ENCODE measurements at places on chromosomes 7 and 10. TPM values are rescaled to one million over a fixed set of nuclear protein-coding genes. Genes with fewer than 3 reads are reported as not detected.

DNA sequence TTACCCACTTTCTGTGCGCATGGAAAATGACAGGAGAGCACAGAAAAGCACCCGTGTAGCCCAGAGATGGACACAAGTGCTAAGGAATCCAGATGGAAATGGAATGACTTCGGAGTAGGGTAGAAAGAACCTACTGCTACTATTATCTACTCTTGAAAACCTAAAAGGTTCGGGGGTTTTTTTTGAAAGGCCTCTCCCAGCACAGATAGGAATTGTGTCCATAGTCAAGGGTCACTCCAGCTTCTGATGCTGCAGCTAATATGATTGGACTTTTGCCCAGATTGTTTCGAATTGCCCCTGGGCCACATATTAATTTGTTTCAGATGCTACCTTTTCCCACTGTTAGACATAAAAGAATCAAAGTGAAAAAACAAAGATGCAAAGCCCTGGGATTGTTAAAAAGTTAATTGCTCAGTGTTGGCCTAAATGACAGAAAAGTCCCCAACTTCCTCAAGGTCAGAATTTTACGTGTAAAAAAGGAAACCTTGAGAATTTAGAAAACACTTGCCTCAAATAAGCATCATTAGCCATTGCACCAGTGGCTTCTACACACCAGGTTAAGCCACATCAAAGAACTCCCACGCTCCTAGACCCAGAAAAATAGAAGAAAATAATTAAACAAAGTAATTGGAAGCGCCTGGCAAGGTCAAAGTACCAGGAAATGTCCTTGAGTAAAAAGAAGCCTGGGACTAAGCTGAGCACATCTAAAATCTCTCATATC, 40.8 kb upstream of the INSIG1 start:
- no peak for DNase-seq

GRID1 gene
- not detected for total RNA-seq

DNA sequence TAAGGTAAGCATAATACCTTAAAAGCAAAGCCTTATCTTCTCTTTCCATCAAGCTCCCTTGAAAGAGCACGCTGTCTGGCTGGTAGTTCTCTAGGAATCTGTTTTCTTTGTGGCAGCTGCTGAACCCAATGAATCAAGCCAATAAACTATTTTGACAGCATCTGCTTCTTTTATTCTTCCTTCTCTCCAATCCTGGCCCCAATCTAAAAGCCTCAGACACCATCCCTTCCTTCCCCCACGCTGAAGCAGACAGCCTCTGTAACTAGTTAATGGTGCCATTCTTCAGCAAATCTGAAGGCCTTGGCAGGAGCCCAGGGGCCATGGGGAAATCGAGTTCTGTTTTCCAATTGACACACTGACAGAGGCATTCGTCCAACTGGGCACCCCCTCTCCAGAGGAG, 186.6 kb upstream of the LYZL1 start:
- no peak for DNase-seq

DNA sequence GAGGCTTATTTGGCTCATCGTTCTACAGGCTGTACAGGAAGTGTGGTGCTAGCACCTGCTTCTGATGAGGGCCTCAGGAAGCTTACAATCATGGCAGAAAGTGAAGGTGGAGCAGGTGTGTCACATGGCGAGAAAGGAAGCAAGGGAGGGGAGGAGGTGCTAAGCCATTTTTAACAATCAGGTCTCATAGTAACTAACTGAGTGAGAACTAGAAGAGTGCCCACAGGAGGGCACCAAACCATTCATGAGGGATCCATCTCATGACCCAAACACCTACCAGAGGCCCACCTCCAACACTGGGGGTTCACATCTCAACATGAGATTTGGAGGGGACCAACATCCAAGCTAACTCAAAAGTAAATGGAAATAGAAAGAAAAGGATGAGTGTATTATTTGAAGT, 78.1 kb downstream of the CXCL12 start:
- no peak for DNase-seq

GRCh38 chr10:54758791-54759190, 42.2 kb downstream of the PCDH15 start:
- no peak for DNase-seq

- DNase-seq, result peak; percentile 16
Observed at GRCh38 chr10:78162853-78163252, 129.2 kb downstream of the RPS24 start.

LOXL4 gene
- 0.97 TPM for total RNA-seq

- peak; percentile 37 for DNase-seq
Observed at GRCh38 chr7:148699782-148700629, 1.3 kb downstream of the CUL1 start.

GRCh38 chr10:104142081-104142480, 20.1 kb downstream of the SFR1 start:
- DNase-seq, result no peak

DNA sequence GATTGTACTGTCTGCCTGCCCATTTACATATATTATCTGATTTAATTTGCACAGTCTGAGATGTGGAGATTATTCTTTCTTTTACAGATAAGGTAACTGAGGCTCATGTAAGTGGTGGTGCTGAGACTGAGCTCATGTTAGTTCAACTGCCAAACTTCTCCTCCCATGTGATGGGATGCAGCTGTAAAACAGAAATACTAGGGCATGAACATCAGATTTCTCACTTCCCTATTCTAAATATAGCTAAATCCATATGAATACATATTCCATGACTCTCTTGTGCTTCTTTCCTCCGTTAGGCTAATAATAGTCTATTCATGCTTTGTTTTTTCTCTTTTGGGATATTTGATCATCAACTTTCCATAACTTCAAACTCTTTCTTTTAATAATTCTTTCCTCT, 84.7 kb downstream of the PTPRZ1 start:
- DNase-seq, result no peak

- DNase-seq, result peak; percentile 40
Observed at GRCh38 chr10:86439544-86439943, 72.9 kb upstream of the GRID1 start.

DNA sequence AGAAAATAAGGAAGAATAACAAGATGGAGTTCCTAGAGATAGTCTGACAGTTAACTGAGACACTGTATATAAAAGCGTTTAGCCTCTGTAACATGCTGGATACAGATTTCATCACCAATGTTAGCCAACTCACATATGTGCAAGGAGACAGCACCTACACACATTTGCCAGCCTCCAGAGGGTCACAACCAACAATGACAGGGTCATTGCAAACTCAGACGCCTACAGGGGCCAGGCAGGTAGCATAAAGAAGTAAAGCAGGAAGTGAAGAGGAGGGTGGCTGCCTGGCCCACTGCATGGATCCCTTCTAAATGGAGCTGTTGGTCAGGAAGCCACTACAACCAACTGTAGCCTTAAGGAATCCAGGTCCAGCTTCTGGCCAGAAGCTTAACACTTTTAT, 50.4 kb downstream of the NRAP start:
- no peak for DNase-seq

CCDC172 gene
- not detected for total RNA-seq

- peak; percentile 36 for DNase-seq
Observed at GRCh38 chr7:77439572-77439971, 23.4 kb upstream of the GSAP start.

EFCAB10 gene
- total RNA-seq, result not detected

- no peak for DNase-seq
Observed at GRCh38 chr7:1981201-1981877, 251.4 kb downstream of the MAD1L1 start.

GRCh38 chr7:11486271-11486670, 345.7 kb downstream of the THSD7A start:
- DNase-seq, result no peak

DKK1 gene
- 44.7 TPM for total RNA-seq

GRCh38 chr10:35420827-35421552, 84.7 kb downstream of the CCNY start:
- DNase-seq, result no peak

LRGUK gene
- 5.5 TPM for total RNA-seq

MACC1 gene
- total RNA-seq, result 29.6 TPM

SPDYE2 gene
- not detected for total RNA-seq

- DNase-seq, result peak; percentile 38
Observed at GRCh38 chr7:155449008-155449868, 8.7 kb upstream of the EN2 start.

GRCh38 chr10:93178226-93178625, 104.5 kb downstream of the CYP26A1 start:
- DNase-seq, result no peak

- DNase-seq, result no peak
Observed at GRCh38 chr10:63583397-63583796, 62.2 kb downstream of the REEP3 start.

DNA sequence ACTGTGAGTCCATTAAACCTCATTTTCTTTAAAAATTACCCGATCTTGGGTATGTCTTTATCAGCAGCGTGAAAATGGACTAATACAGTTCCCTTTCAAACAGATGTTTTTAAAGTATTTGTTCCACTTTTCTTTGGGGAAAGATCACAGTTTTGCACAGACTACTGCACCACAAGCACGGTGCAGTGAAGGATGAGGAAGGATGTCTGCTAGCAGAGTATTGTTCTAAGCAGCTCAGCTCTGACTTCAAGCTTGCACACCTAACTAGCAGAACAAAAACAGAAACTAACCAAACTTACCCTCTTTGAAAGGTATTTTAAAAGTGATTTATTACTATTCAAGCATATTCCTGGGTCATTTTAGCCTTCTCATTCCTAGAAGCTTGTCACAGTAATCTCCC, 20.0 kb downstream of the THNSL1 start:
- no peak for DNase-seq

MAPK8 gene
- 62.8 TPM for total RNA-seq

STEAP2 gene
- total RNA-seq, result 5.2 TPM

MCM10 gene
- 29.4 TPM for total RNA-seq

DNA sequence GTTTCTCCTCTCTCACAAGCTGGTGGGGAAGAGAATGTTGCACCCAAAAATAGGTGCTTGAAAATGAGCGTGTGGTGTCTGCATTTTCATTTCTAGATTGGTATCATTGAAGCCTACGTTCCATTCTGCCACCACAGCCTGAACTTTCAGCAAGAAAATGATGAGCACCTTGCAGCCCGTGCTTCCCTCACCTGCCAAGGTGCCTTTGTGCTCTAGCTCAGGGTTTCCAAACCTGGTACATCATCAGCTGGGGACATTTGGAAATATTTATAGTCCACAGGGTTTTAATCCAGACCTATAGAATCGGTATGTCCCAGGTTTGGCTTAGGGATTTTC, 701.2 kb downstream of the AUTS2 start:
- DNase-seq, result no peak

GRCh38 chr10:49263591-49263990, 35.4 kb upstream of the C10orf71 start:
- DNase-seq, result no peak

ITIH5 gene
- not detected for total RNA-seq

CXCL12 gene
- total RNA-seq, result 2.2 TPM

GRCh38 chr10:131065673-131066305, 245.7 kb downstream of the TCERG1L start:
- DNase-seq, result peak; percentile 58

FKBP6 gene
- under 0.01 TPM for total RNA-seq

FAM53B gene
- 11.4 TPM for total RNA-seq

DNA sequence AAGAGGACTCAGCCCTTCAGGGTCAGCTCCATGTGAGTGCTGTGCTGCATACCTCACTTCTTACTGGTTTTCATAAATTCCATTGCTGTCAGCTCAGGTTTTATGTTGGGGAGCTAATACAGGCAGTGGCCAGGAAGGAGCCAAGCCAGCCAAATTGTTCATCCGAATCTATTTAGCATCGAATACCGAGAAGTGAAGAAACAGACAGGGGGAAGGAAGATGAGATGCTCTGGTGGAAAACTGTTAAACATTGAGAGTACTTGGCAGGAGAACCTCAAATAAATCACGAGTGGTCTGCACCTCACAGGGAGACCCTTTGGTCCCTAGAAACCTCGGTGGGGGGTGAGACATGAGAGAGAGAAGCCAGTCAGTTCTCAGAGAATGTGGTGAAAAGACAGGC, 196.0 kb upstream of the TMEM72 start:
- no peak for DNase-seq

GRCh38 chr10:64385355-64385754, 864.2 kb downstream of the REEP3 start:
- no peak for DNase-seq

- DNase-seq, result no peak
Observed at GRCh38 chr7:103729026-103729425, 260.4 kb downstream of the RELN start.

DNA sequence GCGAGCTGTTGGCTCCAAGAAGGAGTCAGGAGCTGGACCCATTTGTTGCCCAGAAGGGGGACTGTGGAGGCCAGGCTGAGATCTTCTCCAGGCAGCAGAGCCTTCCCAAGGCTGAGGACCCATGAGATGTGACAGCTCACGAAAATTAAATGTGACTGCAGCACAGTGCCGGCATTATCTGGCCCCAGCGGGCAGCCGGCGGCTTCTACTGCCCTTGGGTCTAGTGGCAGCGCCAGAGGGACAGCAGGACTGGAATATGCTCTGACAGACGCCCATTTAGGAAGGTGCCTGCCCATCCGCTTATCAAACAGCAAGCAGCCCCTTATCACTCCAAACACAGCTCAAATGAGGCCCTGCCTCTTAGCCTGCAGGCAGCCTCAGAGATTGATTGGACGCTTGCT, 122.9 kb upstream of the LYZL2 start:
- DNase-seq, result no peak

DNA sequence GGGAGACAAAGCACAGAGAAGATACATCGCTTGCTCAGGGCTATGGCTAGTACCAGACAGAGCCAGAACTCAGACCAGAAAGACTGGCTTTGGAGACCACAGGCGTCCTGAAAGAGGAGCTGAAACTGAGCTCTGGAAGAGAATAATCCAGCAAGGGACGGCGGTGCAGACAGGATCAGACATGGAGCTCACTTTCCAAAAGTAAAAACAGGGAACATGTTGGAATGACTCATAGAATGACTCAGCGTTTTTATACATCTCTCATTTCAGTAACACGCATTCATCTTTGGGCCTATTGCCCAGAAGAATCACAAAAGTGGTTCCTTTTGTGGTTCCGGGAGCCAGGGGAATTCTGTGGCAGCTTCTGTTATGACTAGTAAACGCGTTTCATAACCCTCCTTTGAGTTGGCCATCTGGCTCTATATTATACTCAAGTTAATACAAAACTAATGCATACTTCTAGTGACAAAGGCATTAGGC, 37.2 kb downstream of the PLEKHS1 start:
- DNase-seq, result peak; percentile 72

TBRG4 gene
- total RNA-seq, result 194 TPM

- DNase-seq, result no peak
Observed at GRCh38 chr10:83012866-83013265, 1126.4 kb upstream of the GHITM start.

ACSM6 gene
- total RNA-seq, result not detected

DNA sequence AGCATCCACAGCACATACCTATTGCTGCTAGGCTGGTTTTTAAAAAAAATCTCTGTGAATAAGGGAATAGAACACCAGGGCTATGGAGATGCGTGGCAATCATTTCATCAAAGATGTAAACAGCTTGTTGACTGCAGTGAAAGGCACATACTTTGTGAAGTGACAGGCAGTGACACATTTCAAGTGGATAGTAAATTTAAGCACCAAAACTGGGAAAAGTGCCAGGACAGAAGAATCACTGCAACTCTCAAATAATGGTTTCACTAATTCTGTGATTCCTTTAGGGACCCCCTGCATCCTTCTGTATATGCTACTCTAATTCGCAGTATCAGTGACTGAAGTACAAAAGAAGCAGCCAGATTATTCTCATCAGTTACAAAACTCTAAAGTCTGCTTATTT, 145.2 kb upstream of the KLF14 start:
- no peak for DNase-seq

GRCh38 chr10:17443707-17444387, 10.5 kb downstream of the ST8SIA6 start:
- no peak for DNase-seq

TAS2R3 gene
- 0.17 TPM for total RNA-seq

- no peak for DNase-seq
Observed at GRCh38 chr10:89156161-89156835, 50.8 kb downstream of the CH25H start.

GRCh38 chr7:112462236-112462635, 12.0 kb downstream of the IFRD1 start:
- peak; percentile 24 for DNase-seq
